Activated CD4-positive, alpha-beta memory T cell treated with anti-CD3 and anti-CD28 coated beads, Interleukin-2, amount 10 ng/mL, durations not matched to agents 7 days and 5 days (primary cell): ENCODE measurements at places on chromosomes 2 and 18. TPM values are rescaled to one million over a fixed set of nuclear protein-coding genes. Genes with fewer than 3 reads are reported as not detected.

The NR4A2 gene
- 3.8 TPM for total RNA-seq

The CAPN13 gene
- not detected for total RNA-seq

The LGALSL gene
- total RNA-seq, result 2.1 TPM

The UGT1A10 gene
- total RNA-seq, result not detected

The IL1F10 gene
- not detected for total RNA-seq

The CLHC1 gene
- 7.5 TPM for total RNA-seq

The ABCG5 gene
- total RNA-seq, result not detected

The COL4A4 gene
- total RNA-seq, result 0.35 TPM

The XIRP2 gene
- total RNA-seq, result not detected

The CRYGD gene
- total RNA-seq, result not detected

The CABYR gene
- 0.48 TPM for total RNA-seq

The IL1R1 gene
- total RNA-seq, result 1.3 TPM

The APCDD1 gene
- total RNA-seq, result not detected

The IL37 gene
- 0.33 TPM for total RNA-seq

The KLHL14 gene
- total RNA-seq, result not detected

The NOSTRIN gene
- total RNA-seq, result not detected

The TUBA3D gene
- total RNA-seq, result not detected

The CMPK2 gene
- 91.1 TPM for total RNA-seq

The MOGAT1 gene
- total RNA-seq, result not detected

The CNGA3 gene
- total RNA-seq, result not detected

The TNFAIP6 gene
- not detected for total RNA-seq

The NT5DC4 gene
- not detected for total RNA-seq

The GDF7 gene
- not detected for total RNA-seq

The DLGAP1 gene
- 0.53 TPM for total RNA-seq

The IL36G gene
- total RNA-seq, result not detected

The DSG1 gene
- total RNA-seq, result not detected

The GPN1 gene
- 45.0 TPM for total RNA-seq

The TP53I3 gene
- 2.7 TPM for total RNA-seq

The RGPD4 gene
- total RNA-seq, result 0.10 TPM

The MOB1A gene
- total RNA-seq, result 188 TPM

The ADRA2B gene
- total RNA-seq, result not detected

The EPHA4 gene
- total RNA-seq, result 11.8 TPM

The ALKAL2 gene
- not detected for total RNA-seq

The RBBP8 gene
- total RNA-seq, result 55.0 TPM

The EPB41L3 gene
- total RNA-seq, result 0.73 TPM

The SCYGR4 gene
- total RNA-seq, result not detected

The LYPD6 gene
- total RNA-seq, result not detected

The PLEKHH2 gene
- total RNA-seq, result 0.48 TPM

The NEDD4L gene
- 5.8 TPM for total RNA-seq

The POMC gene
- 3.0 TPM for total RNA-seq

The UGP2 gene
- total RNA-seq, result 180 TPM

The CCDC68 gene
- 0.13 TPM for total RNA-seq

The SEPTIN10 gene
- total RNA-seq, result 3.8 TPM

The AFF3 gene
- 0.03 TPM for total RNA-seq

The CHRNA1 gene
- not detected for total RNA-seq

The IL36B gene
- total RNA-seq, result not detected

The FKBP1B gene
- 4.8 TPM for total RNA-seq

The MRPS5 gene
- 66.3 TPM for total RNA-seq

The SPDYA gene
- 0.93 TPM for total RNA-seq

The HOXD13 gene
- total RNA-seq, result not detected

The C1QL2 gene
- not detected for total RNA-seq

The MAP2 gene
- not detected for total RNA-seq

The RAMP1 gene
- total RNA-seq, result 9.6 TPM

The UGT1A7 gene
- total RNA-seq, result not detected

The AKAIN1 gene
- total RNA-seq, result not detected

The FBXO41 gene
- 13.3 TPM for total RNA-seq
